Central memory CD4-positive, alpha-beta T cell (primary cell): ENCODE measurements at places on chromosomes 1 and 21.

DNA sequence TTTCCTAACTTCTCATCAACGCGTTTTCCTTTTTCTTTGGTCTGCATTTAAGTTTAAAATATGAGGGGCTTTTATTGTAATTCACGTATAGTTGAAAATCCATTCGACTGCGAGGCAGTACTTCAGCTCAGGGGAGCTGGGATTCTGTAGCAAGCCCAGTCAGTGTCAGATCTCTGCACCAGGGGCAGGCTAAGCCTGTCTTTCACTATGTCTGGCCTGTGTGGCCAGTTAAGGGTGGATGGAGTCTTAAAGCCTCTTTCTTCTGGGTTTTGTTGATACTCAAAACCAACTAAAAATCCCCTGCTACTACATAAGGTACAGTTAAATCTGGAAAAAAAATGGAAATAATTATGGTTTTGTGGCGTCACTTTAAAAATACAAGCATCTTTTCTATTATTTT is 124.7 kb downstream of the TYW3 start:
- DNase-seq, result no peak

DNA sequence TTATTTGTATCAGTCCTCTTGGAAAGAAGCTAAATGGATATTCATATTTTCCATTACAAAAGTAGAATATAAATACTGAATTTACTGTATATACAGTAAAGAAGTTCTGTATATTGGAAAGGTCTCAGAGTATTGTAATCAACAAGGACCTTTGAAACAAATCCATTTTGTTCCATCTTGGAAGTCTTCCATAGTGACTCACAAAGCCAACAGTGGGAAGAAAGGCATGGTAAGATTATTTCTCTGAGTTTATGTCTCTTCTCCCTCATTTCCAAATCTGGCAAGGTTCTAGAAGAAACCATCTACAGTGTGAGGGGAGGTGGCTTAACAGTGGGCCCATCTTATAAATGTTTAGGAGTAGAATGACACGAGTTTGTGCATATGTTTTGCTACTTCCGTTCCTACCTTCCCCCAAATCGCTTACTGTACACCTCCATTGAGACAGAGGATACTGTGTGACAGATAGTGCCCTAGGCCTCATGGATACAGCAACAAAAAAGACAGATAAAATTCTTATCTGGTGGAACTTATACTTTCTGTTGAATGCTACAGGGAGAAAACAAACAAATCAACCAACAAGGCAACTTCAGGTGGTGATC is 22.1 kb upstream of the SSX2IP start:
- DNase-seq, result no peak

- no peak for DNase-seq
Measured at GRCh38 chr1:241834733-241835377, 13.1 kb upstream of the EXO1 start.

DNA sequence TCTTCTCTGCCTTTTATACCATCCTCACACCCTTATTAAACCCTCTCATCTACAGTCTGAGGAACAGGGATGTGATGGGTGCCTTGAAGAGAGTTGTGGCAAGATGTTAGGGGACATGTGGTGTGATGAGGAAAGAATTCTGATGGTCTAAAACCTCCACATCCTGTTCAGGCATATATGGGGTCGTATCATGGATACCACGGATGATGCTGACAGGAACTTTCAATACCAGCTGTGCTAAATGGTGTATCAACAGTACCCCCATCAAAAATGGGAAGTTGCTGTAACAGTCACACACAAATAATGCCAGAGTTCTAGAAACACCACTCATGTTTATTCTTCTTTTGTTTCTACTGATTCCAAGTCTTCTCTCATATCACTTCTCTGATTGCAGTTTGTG is 12.9 kb downstream of the OR2T6 start:
- DNase-seq, result no peak

GRCh38 chr1:177133977-177134538 is 30.5 kb downstream of the ASTN1 start:
- DNase-seq, result no peak

DNA sequence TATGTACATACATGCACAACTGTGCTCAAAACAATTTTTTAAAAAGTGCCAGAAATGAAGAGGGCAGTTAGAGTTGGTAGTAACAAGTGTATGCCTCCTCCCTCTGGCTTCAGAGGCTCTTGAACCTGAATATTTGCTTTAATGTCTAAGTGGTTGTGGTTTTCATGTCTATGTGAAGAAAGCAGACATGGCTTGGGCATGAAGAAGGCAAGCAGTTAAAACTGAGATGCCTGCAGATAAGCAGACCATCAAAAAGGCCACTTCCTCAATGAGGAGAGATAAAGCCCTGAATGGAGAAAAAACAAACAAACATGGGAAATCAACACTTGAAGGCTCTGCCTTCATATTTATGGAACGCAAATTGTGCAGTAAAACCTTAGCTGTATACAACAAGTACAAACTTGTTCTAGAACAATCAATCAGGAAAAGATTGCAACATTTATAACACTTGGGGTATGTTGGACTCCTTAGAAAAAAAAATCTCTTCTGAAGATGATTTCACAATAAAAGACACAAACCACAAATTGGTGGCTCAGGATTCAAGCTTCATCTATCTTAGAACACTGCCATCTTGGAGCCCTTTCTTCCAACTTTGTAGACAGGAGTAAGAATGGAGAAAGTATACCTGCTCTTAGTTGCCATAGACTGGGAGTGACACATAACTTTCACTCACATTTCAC is 52.7 kb upstream of the PLA2G4A start:
- DNase-seq, result no peak

DNA sequence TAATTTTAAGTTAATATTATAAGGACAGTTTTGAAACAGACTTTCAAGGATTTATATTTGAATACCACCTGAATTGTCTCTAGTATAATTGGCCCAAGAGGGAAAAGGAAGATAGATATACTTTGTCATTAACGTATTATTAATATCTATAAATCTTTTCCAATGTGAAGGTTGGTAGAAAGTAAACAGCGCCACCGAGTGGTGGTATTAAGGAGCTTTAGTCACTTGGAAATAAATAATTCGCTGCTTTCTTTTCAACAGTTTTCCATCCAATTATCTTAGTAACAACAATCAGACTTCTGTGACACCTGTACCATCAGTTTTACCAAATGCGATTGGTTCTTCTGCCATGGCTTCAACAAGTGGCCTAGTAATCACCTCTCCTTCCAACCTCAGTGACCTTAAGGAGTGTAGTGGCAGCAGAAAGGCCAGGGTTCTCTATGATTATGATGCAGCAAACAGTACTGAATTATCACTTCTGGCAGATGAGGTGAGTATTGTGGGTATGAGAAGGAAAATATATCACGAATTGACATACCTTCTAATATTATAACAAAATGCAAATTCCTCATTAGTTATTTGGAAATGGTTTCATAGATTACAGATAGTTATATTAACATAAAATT is 37.7 kb downstream of the SH3GLB1 start:
- peak; percentile 29 for DNase-seq

- peak; percentile 63 for DNase-seq
Measured at GRCh38 chr1:168421399-168422004, 122.3 kb downstream of the XCL2 start.
